Activated CD4-positive, alpha-beta T cell treated with anti-CD3 and anti-CD28 coated beads, Interleukin-2, Interleukin-4, amounts not matched to agents 100 ng/mL and 50 ng/mL, durations not matched to agents 16 hours and 8 hours (primary cell): ENCODE measurements at places on chromosomes 12 and 14.

- no peak for DNase-seq
Measured at GRCh38 chr14:54778618-54779345, 123.8 kb downstream of the GCH1 start.

DNA sequence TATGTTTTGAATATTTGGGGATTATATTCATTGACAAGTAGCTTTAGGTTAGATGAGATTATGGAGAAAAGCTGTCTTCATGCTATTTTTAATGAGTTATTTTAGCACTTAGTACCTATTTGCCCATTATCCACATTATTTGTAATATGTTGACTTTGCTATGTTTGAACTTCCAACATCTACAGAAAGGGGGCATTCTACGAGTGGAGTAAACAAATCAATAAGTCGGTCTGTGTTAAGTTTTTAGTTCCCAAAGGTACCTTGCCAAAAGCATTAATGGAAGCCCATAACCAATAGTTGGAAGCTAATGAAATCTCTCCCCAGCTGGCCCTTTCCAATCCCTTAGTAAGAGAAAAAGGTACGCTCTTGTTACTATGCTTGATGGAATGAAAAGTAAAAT lies 250.0 kb upstream of the E2F7 start:
- no peak for DNase-seq

DNA sequence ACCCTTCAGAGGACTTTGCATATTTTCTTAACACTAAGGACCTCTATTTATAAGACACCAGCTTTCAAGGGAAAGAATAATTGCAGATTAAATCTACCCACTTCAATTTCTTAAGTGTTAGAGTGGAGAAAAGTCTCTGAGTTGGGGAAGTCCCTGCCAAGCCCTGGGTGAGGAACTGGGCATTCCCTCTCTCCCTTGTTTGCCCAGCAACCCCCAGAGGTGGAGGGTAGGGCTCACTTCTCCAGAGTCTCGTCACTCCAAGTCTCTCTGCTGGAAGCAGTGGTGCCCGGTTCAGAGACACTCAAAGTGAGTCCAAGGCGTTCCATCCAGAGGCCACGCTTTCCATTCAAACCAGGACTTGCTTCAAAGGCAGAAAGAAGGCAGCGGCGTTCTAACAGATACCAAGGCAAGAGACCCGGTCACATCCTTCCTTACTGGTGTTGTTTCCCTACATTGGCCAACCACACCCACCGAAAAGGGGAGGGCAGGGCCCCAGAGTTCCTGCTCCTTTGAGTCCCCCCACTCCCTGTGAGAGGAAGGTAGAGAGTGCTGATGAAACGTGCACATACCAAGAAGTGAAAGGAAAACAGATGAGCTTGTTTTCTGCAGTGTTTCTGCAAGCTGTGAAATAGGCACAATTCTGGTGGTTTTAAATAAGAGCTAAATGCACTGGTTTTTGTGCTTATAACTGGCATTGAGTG lies 6.1 kb upstream of the BDKRB2 start:
- DNase-seq, result no peak

DNA sequence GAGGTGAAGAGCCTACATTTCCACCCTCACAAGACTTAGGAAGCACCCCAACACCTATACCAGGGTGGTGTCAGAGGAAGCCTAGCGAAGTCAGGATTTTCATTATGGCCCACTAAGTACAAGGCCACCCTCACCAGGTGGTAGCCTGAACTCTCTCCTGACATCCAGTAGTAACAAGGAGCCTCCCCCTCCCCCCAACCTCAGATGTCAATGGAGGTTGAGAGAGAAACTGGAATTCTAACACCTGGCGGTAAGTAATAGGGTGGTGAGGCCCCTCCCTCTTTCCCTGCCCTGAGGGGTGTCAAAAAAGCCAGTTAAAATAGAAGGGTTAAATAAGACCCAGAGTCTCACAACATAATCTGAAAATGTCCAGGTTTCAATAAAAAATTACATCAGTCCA lies 37.6 kb downstream of the SINHCAF start:
- no peak for DNase-seq

- DNase-seq, result no peak
Measured at GRCh38 chr14:96139169-96139568, 65.5 kb upstream of the BDKRB2 start.

- peak; percentile 35 for DNase-seq
Measured at GRCh38 chr12:98439981-98440581, 75.3 kb upstream of the TMPO start.

- no peak for DNase-seq
Measured at GRCh38 chr14:105281371-105282097, 19.3 kb downstream of the BRF1 start.

DNA sequence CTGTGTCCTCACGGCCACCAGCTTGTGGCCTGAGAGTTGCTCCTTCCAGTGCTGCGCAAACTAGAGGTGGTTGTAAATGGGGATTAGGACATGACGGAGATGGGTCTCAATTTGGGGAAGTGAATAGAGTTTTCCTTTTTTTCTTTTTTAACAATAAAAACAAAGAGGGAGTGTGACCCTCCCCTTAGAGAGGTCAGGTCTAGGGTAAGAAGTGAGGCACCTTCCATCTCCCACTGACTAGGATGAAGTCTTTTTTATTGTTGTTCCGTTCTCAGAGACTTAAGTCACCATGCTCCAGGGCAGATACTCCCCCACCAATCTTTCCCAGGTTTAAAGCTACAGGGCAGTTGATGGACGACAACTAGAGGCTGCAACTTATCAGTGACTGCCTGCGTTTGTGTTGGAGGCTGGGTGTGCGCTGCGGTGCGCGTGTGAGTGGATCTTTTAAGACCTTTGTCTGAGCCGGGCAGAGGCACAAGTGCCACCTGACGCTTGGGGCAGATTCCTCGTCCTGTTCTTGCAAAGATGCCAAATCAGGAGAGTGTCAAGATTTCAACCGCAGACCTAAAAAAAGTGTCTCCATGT lies 2.1 kb upstream of the GSC start:
- no peak for DNase-seq

DNA sequence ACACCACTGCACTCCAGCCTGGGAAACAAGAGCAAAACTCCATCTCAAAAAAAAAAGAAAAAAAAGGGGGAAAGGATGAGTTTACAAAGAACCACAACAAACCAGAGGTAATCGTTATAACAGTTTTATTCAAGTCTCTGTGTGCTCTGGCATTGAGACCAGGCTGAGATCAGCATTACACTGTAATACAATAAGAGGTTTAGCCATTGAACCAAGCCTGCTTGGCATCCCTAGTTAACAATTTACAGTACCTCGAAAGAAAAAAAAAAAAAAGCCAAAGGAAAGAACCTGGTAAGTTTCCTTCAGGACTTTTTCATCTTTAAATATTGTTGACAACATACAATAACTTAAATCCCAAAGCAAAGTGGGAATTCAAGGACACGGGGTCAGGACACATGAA lies 80.7 kb downstream of the TTC9 start:
- no peak for DNase-seq

DNA sequence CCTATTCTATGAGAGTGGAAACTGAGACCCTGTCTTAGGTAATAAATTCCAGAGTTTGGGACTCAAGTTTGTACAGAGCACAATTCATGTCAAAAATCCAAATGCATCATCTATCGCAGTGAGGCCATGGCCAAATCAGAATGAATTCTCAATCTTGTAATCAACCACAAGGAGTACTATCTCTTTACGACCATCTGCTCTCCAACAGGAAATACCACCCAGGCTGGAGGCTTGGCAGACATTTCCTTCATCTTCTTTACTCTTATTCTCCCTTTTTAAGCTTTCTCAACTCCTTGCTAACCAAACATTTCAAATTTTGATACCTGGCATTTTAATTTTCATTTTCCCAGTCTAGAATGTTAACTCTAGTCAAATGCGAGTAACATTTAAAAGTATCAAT lies 32.7 kb upstream of the RNU6-7 start:
- no peak for DNase-seq

- DNase-seq, result no peak
Measured at GRCh38 chr12:76962099-76962498, 83.3 kb upstream of the CSRP2 start.

DNA sequence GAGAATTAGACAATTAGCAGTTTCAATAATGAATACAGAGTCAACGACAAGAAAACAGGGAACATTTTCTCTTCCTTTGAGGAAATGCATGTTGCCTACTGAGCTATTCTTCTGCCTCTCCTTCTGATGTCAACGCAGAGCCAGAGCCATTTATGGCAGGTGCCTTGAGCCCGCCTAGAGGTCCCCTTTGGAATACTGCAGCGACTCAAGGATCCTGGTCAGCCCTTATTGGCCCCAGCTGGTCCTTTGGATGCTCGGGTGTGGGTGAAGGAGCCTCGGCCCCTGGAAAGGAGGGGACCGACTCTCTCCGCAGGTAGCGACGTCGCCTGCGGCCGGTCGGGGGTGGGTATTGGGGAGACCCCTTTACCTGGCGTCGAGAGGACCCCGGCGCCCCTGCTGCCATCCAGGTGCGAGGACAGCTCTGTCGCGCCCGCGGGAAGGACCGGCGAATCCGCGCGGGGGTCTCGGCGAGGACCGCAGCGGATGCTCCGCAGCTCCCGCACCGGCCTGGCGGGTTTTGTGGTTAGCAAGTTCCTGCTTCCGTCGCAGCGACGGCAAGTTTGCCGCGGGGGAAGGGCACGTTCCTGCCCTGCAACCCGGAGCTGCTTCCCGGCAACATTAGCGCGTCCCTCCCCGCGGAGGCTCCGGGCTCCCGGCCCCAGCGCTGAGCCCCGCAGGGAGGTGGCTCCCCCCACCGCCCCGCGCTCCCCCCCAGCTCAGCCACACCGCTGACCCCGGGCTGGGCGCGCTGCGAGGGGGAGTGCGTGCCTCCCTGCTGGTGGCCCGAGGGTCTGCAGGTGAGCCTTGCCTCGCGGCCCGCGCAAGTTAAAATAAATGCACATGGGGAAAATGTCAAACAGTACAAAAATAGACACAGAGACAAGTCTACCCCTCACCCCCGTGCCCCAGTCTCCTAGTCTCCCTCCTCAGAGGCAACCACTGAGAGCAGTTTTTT lies at the start of gene MANSC1:
Gene MANSC1 (minus strand): TSS at position 532 of the 955 bp plus-strand sequence. CDS start 6,928 bp downstream, outside the sequence.
- DNase-seq, result peak; percentile 49

GRCh38 chr12:118023301-118023860 lies 6.9 kb downstream of the RFC5 start:
- DNase-seq, result no peak

- DNase-seq, result no peak
Measured at GRCh38 chr12:122023339-122024131, 1.9 kb downstream of the BCL7A start.

DNA sequence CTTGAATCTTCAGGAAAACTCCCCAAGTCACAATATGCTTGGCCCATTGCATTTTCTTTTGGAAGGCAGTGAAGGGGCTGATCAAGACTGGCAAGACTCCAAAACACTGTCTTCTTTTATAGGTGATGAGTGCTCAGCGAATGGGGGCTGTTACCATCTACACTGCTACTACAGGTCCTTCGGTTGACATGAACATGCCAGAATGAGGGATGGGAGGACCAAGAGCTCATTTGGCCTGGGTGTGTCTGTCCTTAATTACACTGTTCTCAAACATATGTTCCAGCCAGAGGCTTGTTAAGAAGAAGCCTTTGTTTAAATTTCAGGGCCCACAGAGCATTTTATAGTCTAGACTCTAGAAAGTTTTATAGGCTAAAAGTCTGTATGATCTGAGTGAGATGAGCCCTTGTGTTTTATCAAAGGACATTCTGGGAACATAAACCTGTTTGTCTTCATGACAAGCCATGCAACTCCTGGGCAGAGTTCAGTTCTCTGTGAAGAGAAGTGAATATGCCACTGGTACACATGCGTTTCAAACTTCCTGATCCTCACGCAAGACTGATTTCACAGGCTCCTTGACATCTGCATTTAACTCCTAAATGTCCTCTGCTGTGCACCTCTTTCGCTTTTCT lies 4.7 kb upstream of the FAM234B start:
- DNase-seq, result no peak

- no peak for DNase-seq
Measured at GRCh38 chr12:77469578-77470333, 360.9 kb upstream of the NAV3 start.

GRCh38 chr12:94504386-94504785 lies 44.7 kb upstream of the CEP83 start:
- no peak for DNase-seq

DNA sequence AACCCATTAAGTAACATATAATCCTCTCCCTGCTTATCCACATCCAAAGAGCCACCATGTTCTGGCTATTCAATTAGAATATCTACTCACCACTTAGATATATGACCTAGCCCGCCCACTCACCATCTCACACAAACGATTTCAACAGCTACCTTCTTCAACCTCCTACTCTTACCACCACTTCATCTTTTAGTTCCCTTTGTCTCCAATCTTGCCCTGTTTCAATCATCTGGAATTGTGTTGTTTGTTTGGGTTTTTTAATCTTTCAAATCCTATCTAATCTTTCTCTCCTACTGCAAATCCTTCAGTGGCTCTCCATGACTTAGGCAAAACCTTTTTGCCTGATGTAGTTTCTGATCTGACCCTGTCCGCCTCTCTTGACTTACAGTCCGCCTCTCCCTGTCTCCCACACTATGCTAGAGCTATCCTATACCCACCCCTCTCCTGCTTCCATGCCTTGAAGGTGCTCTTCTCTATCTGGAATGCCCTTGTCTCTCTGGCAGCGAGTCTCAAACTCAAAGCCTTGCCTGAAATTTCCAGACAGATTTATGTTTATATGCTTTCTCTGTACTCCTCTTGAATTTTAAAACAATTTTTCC lies 161.0 kb upstream of the CRY1 start:
- no peak for DNase-seq

- DNase-seq, result no peak
Measured at GRCh38 chr12:96398424-96399119, 1.7 kb downstream of the CDK17 start.
